PC-3 (cell line): ENCODE measurements at places on chromosomes 1 and 21. TPM values are rescaled to one million over a fixed set of nuclear protein-coding genes. Genes with fewer than 3 reads are reported as not detected.

DNA sequence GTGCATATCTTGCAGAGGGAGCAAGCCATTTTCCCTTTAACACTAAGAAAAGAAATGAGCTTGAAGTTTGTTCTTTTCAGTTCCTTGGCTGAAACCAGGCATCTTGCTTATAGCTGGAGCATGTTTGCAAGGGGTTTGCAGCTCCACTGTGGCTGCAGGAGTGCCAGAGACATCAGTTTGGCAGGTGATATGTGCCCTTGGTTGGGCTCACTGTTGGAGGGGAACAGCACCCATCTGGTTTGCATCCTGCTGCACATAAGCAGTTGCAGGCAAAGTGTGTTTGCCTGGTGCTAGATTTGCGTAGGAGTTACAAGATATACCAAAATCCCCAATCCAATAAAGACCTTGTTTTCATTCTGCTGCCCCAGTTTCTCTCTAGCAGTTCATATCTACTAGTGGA lies 47.8 kb upstream of the IKBKE start:
- peaks cover 22% of the 10 kb centered on the region for H3K4me1 ChIP-seq
- H3K4me3 ChIP-seq, result no peak overlapping the region
- DNase-seq, result no peak
- H3K36me3 ChIP-seq, result peaks cover 16% of the 10 kb centered on the region
- no peak overlapping the region for H3K27ac ChIP-seq

DNA sequence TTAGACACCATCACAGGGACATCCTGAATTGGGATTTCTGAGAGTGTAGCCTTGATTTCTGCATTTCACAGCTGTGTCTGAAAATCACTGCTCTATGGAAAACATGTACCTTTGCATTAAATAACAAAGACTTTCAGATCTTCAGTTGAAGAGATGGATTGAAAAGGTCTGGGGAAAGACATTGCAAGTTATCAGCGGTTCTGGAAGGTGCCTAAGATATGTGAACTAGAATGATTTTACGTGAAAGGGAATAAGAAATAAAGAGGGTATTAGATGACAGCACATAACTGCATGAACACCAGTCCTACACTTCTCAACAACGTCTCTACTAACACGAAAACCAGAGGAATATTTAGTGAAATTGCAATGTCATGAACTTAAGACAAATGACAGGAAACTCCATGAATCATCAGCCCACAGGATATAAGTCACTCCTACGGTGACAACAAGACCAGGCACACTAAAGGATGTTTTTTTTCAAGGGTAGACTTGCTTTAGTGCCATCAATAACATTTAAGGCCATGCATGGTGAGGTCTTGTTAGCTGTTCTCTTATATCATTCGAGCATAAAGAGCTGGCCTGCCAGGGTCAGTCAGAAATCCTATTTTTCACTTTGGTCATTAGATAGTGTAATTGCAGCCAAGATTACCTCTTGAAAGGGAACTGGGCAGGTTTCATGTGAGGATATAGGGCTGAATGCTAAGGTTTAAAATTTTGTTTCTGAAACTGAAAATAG lies 283.1 kb downstream of the GRIK1 start:
- peak; percentile 54 for DNase-seq
- H3K4me3 ChIP-seq, result no peak overlapping the region
- no peak overlapping the region for H3K27ac ChIP-seq

DNA sequence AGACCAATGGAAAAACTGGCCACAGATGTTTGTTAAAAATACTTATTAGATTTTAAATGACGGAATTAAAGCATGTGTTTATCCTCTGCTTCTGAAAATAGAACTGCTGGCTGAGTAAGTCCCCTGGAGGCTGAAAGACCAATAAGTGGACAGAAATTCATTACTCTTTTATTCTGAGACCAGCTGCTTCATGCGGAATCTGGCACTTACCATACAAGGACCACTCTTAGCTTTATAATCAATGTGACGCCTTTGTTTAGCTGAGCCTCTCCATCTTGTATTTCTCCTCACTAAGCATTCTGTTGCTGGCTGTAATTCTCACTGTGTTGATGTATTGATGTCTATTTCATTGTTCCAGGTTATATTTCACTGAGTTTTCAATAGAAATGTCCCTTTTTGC lies 6.3 kb upstream of the EXO1 start:
- no peak overlapping the region for H3K27ac ChIP-seq
- H3K36me3 ChIP-seq, result no peaks in the 10 kb centered on the region
- H3K27me3 ChIP-seq, result no peaks in the 10 kb centered on the region
- H3K4me1 ChIP-seq, result peaks cover 28% of the 10 kb centered on the region
- no peak for DNase-seq

DNA sequence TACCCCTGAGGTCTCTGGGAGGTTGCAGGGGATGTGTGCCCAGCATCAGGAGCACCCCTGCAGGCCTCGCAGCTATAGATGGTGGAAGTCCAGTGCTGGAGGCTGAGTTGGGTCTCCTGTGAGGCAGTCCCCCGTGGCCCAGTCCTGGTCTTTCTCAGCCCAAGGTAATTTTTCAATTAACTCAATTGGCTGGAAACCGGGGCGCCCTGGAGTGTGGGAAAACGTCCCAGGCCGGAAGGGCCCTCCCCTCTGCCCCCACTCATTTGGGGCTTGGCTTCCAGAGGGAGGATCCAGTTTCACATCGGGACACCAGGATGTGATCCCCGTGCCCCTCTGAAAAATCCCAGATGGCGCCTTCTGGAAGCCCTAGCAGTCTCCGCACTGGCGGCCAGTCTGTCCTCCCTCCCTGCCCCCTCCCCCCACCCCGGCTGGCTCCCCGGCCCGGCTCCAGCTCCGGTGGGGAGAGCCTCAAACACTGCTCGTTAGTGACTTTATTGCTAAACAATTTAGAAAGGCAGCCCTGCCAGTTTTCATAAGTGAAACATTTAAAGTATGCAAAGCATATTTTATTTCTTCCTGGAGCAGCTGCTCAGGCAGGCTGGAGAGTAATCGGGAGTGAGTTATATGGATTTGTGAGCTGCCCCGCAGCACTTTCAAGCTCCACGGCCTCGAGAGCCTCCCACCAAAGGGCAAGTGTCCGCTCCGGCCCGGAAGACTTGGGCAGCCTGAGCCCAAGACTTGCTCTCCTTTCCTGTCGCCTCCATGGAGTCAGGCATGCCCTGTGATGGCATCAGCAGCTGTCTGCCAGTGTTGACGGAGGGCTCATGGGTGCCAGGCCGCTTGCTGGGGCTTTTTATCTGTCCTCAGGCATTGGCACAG lies 208.2 kb upstream of the TMEM51 start:
- no peaks in the 10 kb centered on the region for H3K36me3 ChIP-seq
- DNase-seq, result peak; percentile 15
- no peaks in the 10 kb centered on the region for H3K27me3 ChIP-seq
- H3K4me1 ChIP-seq, result peaks cover 9% of the 10 kb centered on the region

GRCh38 chr1:224867715-224868114 lies 61.8 kb upstream of the DNAH14 start:
- no peaks in the 10 kb centered on the region for H3K4me1 ChIP-seq
- H3K4me3 ChIP-seq, result no peak overlapping the region
- no peak overlapping the region for H3K27ac ChIP-seq
- DNase-seq, result peak; percentile 33
- peaks cover 6% of the 10 kb centered on the region; the same call in 1 of the 2 replicates for H3K27me3 ChIP-seq

DNA sequence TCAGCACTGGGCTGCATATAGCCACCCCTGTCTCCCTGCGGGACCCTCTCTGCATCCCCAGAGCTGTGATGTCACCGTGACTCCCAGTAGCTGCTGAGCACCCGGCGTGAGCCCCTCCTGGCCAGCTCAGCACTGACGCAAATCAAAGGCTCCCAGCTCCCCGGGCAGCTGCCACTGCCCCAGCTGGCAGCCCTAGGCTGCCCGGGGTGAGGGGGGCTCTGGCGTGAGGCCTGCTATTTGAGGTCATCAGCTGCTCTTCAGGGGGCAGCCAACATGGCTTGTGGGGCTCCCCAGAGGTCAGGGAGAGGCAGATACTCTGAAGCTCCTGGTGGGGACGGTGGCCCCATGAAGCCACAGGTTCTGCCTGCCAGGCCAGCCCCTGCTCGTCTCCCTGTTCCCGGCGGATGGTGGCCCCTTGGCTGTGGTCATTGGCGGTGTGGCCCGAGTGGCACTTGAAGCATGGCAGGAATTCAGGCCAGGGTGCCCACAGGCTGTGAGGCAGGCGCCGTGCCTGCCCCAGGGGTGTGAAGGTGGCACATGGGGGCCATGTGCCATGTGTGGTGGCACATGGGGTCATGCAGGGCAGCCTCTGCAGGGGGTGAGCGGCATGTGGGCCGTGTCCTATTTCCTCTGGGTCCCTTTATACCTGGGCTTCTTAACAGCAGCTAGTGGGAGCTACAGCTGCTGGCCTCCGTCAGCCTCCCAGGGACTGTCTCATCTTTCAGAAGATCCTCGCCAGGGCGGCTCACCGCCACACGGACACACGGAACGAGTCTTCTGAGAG lies 85.4 kb downstream of the SIK1 start:
- no peak overlapping the region for H3K4me3 ChIP-seq
- DNase-seq, result no peak
- peaks cover 46% of the 10 kb centered on the region for H3K4me1 ChIP-seq
- no peaks in the 10 kb centered on the region for H3K36me3 ChIP-seq
- H3K27me3 ChIP-seq, result no peaks in the 10 kb centered on the region
- H3K27ac ChIP-seq, result peak overlapping the region; percentile 30

DNA sequence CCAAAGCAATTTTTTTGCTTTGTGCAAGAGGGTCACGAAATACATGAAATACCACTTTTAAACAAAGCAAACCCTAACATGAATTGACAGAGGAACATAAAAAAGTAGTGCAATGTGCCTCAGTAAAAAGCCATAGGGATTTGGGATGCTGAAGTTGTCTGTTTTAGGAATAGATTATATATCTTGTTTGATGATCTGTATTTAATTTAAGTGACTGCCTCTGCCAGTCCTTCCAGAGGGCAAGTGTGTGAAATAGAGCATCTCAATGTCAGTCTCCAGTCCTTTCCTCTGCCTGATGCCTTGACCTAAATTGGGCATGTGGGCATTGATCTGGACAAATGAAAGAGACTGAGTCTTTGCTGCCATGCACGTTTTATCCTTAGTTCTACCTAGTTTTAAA lies 222.8 kb downstream of the PTPRC start:
- no peaks in the 10 kb centered on the region for H3K27me3 ChIP-seq
- peaks cover 7% of the 10 kb centered on the region; the same call in 1 of the 2 replicates for H3K36me3 ChIP-seq
- no peak overlapping the region for H3K4me3 ChIP-seq
- no peaks in the 10 kb centered on the region; the same call in 1 of the 2 replicates for H3K4me1 ChIP-seq
- no peak overlapping the region for H3K27ac ChIP-seq

DNA sequence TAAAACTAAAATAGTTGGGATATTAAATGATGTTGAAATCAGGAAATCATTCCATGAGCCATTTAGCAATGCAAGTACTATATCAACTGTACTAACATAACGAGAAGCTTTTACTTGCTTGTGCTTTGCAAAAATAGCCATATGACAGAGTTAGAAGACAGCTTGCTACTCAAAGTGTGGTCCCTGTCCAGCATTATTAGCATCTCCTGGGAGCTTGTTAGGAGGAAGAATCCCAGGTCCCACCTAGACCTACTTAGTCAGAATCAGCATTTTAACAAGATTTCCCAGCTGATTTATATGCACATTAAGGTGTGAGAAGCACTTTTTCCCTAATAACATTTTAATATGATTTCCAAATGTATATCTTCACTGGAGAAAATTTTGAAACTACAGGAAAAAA lies 4.7 kb downstream of the PRKACB start:
- H3K4me3 ChIP-seq, result no peak overlapping the region
- H3K27ac ChIP-seq, result no peak overlapping the region

- peaks cover under 1% of the 10 kb centered on the region; the same call in 1 of the 2 replicates for H3K4me1 ChIP-seq
- DNase-seq, result no peak
- no peak overlapping the region for H3K27ac ChIP-seq
- H3K4me3 ChIP-seq, result no peak overlapping the region
Measured at GRCh38 chr1:234427950-234428646, 50.9 kb downstream of the TARBP1 start.

- H3K36me3 ChIP-seq, result no peaks in the 10 kb centered on the region
- peak; percentile 53 for DNase-seq
- no peak overlapping the region for H3K27ac ChIP-seq
- peaks cover 12% of the 10 kb centered on the region; the same call in 1 of the 2 replicates for H3K4me1 ChIP-seq
Measured at GRCh38 chr1:229579059-229579673, 20.7 kb upstream of the ABCB10 start.

DNA sequence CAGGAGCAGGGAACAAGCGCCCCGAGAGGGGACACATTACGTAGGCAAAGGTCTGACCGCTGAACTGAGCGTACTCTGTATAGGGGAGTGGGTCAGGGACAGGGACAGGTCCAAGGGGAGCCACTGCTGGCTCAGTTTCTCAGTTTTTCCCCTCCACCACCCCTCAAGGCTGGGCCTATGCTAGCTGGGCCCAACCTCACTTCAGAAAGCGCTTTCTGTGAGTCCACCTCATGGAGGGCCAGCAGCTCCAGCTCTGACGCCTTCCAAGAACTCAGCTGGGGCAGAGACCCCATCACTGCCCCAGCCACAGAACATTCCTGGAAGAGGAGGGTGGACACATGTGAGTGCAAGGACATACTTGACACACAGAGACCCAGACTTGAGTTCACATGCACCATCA lies 242.0 kb downstream of the FOXD2 start:
- no peaks in the 10 kb centered on the region for H3K27me3 ChIP-seq
- no peak overlapping the region for H3K27ac ChIP-seq
- H3K36me3 ChIP-seq, result no peaks in the 10 kb centered on the region
- no peak for DNase-seq
- H3K4me1 ChIP-seq, result peaks cover 4% of the 10 kb centered on the region; the same call in 1 of the 2 replicates

DNA sequence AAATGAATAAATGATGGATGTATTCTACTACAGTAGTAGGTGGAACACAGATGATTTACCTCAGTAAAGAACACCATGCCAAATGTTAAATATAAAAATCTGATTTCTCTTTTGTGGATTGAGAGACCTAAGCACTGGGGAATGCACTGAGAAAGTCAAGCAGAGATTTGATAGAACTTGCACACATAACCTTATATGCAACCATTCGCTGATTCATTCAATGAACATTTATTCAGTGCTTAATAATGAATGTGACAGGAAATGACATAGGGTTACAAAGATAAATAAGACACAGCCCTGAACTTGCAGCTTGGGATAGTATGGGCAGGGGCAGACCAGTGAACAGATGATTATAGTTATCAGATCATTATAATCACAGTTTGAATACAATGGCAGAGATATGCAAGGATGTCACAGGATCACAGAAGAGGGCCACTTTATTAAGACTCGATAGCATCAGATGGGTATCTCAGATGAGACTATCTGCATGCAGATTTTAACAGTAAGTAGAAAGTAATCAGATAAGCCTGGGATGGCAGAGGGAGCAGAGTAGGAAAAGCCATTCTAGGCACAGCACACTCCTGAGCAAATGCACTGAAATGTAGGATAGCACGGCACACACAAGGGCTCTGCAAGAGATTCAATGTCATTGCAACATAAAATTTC lies 169.4 kb downstream of the ASTN1 start:
- peaks cover 10% of the 10 kb centered on the region for H3K4me1 ChIP-seq
- no peaks in the 10 kb centered on the region for H3K27me3 ChIP-seq
- no peak overlapping the region for H3K4me3 ChIP-seq
- DNase-seq, result peak; percentile 40
- H3K27ac ChIP-seq, result no peak overlapping the region

Gene CLDN17
- total RNA-seq, result not detected in 2 replicates

Gene CFAP107
- total RNA-seq, result not detected in 2 replicates

Gene RGS1
- total RNA-seq, result not detected in 2 replicates

Gene IL22RA1
- 1.2 TPM in 2 replicates for total RNA-seq

Gene KLHDC8A
- not detected in 2 replicates for total RNA-seq

Gene GPR61
- total RNA-seq, result 0.07 and 1.3 TPM in 2 replicates

Gene NMNAT2
- total RNA-seq, result 6.0 and 6.6 TPM in 2 replicates

Gene NBPF10
- 1.4 and 1.5 TPM in 2 replicates for total RNA-seq
